Stimulated activated CD4-positive, alpha-beta T cell treated with anti-CD3 and anti-CD28 coated beads, Interleukin-2, amount 100 ng/mL, for 48 hours (primary cell): ENCODE measurements at places on chromosomes 6 and 20.

DNA sequence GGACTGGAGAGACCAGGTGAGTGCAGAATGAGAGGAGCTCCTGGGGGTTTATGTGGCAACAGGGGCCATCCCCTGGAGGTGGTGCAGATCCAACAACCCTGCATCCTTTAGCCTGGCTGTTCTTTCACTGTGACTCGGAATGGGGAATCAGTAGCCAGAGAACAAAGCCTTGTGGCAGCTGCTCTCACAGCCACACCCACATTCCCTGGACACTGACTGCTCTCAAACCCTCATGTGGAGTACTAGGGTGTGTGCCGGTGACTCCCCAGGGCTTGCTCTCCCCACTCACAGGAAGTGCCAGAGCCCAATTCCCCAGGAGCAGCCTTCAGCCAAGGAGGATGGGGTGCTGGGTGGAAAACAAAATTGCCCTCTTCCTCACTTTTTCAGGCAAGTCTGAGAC lies 30.2 kb upstream of the GGTLC1 start:
- no peak for DNase-seq

- DNase-seq: no peak
These were observed 45.3 kb downstream of the DACT2 start for GRCh38 chr6:168274037-168274952.

DNA sequence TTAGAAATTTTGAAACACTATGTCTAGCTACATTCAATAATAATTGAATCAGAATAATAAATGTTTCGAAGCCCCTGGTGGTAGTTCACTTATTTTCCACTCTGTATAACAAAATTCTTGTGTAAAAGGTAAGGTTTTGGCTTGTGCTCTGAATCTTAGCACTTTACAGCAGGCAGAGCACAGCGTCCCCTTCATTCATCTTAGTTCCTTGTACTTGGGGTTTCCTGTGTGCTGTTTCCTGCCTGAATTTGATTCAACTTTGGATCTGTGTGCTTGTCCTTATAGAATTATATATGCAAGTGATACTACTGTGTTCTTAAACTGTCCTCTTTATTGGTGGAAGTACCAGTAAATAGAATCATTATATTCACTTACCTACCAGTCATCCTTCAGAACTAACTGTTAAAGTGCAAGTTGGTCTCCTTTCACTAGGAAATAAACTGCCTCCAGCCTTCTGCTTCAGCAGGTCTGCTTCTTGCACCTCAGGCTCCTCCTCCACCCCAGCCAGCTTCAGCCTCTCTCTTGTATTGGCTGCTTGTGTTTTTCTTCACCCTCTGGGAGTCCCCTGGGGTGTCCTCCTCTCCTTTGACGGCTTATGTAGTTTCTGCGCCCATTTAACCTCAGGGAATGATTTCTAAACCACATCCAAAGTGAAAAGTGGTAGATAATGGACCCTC lies 28.8 kb upstream of the TULP4 start:
- DNase-seq: no peak

- DNase-seq: no peak
These were observed 5.1 kb upstream of the MBOAT1 start for GRCh38 chr6:20217324-20217855.

GRCh38 chr6:111861431-111861885 lies 11.8 kb downstream of the FYN start:
- DNase-seq: no peak

DNA sequence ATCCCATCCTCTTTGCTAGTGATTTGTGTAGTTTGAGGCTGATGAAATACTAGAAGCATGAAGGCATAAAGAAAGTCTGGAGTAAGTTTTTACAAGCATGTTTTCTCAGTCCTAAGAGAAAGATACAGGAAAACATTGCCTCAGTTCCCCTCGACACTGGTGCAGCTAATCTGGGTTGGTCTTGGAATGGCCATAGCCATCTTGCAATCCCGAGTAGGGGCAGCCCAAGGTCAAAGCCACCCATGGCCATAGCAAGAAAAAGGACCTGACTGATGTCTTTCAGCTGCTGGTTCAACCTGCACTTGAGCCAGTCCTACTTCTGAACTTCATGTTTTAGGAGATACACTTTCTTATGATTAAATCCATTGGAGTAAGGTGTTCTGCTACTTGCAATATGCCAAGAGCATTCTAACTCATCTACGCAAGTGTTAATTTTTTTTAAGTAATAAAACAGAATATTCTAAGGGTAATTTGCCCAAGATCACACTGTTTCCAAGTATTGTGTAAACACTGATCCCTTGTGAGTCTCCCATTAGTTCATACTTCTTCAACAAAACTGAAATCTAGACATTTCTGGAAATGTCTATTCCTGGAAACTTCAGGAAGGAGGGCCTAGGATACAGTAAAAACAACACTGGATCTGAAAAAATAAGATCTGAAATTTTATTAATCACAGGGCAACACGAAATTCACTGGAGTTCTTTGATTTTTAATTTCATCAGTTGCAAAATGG lies 108.9 kb downstream of the MAP3K5 start:
- no peak for DNase-seq

DNA sequence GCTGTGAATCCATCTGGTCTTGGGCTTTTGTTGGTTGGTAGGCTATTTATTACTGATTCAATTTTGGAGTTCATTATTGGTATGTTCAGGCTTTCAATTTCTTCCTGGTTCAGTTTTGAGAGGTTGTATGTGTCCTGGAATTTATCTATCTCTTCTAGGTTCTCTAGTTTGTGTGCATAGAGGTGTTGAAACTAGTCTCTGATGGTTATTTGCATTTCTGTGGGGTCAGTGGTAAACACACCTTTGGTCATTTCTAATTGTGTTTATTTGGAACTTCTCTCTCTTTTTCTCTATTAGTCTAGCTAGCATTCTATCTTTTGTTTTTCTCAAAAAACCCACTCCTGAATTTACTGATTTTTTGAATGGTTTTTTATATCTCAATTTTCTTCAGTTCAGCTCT lies 70.1 kb upstream of the IRAK1BP1 start:
- DNase-seq: no peak

DNA sequence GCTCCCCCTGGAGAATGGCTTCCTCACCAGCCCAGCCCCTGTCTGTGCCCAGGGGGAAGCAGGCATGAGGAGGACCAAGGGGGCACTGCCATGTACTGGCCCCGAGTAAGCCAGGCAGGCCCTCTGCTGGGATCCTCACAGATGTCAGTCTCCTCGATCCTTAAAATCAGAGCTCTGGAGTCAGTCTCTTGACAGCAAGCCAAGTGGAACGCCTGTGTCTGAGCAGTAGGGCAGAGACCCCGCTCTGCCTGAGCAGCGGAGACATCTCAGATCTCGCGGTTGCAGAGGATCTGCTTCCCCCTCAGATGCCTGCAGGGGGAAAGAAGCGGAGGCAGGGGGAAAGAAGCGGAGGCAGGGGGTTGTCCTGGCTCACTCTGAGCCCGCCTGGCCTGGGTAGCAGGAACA lies 92.6 kb downstream of the SNX5 start:
- DNase-seq: no peak

GRCh38 chr6:149065658-149066556 lies 251.6 kb upstream of the TAB2 start:
- no peak for DNase-seq

- DNase-seq: no peak
These were observed 217.0 kb downstream of the ADGRG6 start for GRCh38 chr6:142518761-142519160.

GRCh38 chr6:112232845-112233256 lies 21.5 kb downstream of the LAMA4 start:
- no peak for DNase-seq

- DNase-seq: no peak
These were observed 361.0 kb downstream of the CD83 start for GRCh38 chr6:14478381-14479225.

DNA sequence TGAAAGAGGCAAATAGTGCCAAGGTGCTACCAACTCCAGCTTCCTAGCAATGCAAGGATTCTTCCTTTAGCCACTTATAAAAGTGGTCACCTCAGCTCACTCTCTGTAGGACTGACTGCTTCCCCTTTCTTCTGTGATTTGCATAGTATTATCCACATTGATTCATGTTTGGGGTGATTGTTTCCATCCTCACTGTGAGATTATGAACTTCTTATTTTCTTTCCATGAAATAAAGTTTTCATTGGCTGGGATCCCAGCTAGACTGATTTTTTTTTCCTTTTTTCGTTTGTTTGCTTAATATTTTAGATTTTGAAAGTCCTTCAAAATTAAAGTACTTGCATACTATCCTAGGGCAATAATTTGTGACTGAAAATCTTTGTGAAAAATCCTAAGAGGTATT lies 50.5 kb downstream of the EYA4 start:
- no peak for DNase-seq

DNA sequence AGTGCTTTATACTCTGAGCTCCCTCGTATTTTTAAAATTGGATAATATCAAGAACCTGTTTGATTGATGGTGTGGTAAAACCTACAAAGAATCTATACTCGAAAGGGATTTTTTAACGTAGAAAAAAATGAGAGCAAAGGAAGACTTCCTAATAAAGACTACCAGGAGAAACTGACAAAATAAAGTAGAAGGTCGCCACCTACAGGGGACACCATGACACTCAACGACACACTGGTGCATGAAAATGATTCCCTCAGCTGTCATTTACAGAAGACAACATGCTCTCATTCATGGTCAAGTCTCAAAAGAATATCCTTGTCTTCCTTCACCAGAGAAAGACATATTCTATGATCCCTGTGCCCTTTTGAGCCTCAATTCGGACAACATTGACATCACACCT lies 10.1 kb upstream of the NHSL1 start:
- peak; percentile 7 for DNase-seq

DNA sequence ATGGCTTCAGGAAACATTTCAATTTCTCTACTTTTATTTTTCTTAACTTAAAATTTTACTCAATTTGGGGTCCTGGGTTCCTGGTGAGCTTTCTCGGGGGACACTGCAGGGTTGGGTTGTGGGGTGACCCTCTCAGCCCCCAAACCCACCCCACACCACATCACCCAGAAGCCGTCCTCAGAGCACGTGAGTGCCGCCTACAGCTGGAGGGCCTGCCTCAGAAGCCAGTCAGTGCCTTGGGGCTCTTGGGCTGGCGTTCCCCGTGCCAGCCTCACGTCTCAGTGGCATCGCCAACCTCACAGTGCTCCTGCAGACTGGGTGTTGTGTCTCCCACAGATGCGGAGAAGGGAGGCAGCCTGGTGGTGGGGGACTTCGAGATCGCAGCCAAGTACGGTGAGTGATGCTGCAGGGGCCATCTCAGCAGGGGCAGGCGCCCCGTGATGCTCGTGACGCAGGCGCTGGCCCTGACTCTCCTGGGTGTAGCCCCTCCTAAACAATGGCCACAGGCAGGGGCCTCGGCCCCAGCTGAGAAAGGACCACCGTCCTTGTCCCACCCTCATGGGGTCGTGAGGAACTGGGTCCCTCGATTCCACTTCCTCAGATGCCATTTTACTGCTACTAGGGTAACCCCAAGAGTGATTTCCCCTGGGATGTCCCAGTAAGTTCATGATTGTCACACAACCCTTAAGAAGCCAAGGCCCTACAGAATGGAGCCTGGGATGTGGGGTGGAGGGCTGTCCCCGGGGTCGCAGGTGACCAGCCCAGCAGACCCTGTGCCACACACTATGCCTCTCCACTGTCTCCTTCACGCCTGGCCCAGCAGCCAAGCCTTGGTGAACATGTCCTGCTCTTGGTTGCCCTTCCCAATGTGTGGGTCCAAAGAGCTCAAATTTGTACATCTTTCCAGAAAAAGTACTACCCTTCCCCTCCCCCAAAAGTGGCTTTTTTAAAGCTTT lies 23.8 kb upstream of the PYGB start:
- no peak for DNase-seq

- no peak for DNase-seq
These were observed 558.5 kb downstream of the CD83 start for GRCh38 chr6:14676064-14676463.

- DNase-seq: no peak
These were observed 309.7 kb downstream of the KIF16B start for GRCh38 chr20:16263582-16263981.

DNA sequence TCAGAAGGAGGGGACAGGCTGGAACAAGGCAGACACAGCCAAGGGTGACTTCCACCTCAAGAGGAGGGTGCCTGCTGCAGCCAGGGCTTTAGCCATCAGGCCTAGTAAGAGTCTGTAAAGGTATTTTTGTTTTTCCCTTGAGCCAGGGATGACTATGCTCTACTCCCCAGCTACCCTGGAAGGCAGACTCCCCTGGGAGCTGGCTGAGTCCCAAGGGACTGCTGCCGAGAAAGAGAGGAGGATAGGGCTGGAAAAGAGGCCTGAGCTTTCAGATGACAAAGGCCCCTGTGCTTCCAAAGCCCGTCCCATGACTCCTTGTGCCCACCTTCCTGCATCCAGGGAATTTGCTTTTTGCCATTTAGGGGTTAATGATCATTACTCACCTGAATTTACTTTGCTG lies 14.0 kb upstream of the GSTA4 start:
- no peak for DNase-seq

- no peak for DNase-seq
These were observed 37.8 kb downstream of the MARCKS start for GRCh38 chr6:113894712-113895674.

DNA sequence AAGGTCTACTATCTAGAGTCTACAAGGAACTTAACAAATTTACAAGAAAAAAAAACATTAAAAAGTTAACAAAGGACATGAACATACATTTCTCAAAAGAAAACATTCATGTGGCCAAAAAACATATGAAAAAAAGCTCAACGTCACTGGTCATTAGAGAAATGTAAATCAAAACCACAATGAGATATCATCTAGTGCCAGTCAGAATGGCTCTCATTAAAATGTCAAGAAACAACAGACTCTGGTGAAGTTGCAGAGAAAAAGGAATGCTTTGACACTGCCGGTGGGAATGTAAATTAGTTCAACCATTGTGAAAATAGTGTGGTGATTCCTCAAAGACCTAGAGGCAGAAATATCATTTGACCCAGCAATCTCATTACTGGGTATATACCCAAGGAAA lies 48.3 kb downstream of the OGFRL1 start:
- DNase-seq: no peak

DNA sequence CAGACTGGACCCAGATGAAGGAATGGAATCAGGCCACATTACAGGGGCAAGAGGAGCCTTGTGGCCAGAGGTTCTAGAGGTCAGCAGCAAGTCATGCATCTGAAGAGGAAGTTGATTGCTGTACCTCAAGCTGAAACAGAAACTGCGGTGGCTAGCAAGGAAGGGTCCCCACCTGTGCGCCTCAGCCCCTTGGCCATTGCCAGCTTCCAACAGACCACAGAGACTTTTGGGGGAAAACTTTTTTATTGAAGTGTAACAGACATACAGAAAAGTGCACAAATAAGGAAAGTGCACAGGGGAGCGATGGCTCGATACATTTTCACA lies 26.8 kb upstream of the SLC9A8 start:
- no peak for DNase-seq

DNA sequence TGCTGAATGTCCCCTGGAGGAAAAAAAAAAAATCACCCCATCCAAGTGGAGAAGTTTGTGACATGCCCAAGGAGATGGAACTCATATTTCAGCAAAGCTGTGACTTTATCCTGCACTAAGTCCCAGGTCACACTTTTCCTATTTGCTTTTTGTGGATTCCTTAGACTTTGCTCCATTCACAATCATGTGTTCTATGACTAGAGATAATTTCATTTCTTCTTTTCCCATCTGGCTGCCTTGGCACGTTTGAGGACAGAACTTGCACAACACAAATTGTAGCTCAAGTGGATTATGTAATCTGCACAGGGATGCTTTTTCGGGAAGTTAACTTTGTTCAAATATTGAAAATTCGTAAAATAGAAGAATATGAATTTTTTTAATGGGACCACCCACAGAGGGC lies 100.7 kb upstream of the PTPN1 start:
- no peak for DNase-seq

- no peak for DNase-seq
These were observed 251.8 kb upstream of the OPRM1 start for GRCh38 chr6:153787341-153787606.
